ENCODE measurements at places on chromosomes 7 and 10.

DNA sequence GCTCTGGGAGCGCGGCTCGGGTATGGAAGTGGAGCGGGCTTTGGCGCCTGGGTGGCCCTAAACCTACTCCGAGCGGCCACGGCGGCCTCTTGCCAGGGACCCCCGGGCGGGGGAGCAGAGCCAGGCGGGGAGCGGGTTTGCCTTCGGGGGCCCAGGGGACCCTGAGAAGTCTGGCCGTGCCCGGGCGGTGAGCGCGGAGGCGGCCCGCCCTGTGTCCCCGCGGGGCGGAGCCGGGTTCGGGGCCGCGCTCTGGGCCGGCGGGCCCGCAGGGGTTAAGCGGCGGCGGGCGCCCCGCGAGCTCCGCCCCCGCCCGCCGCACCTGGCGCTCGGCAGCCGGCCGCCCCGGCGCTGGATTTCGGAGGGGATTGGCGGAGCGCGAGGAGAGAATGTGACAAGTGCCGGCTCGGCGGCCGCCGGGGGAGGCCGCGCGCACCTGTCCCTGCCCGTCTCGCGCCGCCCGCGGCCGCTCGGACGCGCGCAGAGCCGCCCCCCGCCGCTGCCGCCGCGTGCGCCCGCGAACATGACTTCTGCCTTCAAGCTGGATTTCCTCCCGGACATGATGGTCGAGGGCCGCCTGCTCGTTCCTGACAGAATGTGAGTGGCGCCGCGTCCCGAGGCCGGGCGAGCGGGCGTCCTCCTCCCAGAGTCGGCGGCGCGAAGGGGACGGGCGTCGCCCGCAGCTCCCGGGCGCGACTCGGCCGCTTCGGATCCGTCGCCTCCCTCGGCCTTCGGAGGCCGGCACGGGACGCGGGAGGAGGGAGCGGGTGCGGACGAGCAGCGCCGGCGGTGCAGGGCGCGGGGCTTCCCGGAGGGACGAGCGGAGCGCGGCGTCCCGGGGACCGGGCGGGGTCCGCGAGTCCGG, at the start of gene CELF2:
Gene CELF2 (plus strand): TSS at position 303 of the 862 bp plus-strand sequence. CDS start 218 bp downstream, at position 521.
- H3K4me3 ChIP-seq, result peak within 1 kb of the TSS; percentile 63
- H3K27me3 ChIP-seq, result no peaks in the 10 kb centered on the region
- peak within 1 kb of the TSS; percentile 89 for H3K27ac ChIP-seq
- peak; percentile 81 for DNase-seq

DNA sequence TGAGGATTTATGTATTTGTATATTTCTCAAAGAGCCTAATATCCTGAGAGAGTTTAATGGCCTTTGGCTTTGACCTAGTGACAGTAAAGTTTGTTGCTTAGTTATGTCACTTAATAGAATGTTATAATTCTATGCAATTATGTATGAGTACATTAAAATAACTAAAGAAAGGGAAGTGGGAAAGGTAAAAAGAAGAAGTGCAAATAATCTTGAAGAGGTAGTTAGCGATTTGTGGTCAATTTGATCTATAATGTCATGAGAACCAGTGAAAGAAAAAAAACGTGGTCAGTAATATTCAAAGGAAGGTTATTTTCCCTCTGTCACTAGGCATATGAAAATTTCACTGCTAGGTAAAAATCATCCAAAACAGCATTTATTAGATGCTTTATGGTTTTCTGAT, 143.4 kb upstream of the LSM8 start:
- no peaks in the 10 kb centered on the region for H3K27me3 ChIP-seq
- no peaks in the 10 kb centered on the region for H3K36me3 ChIP-seq
- no peak overlapping the region for H3K4me3 ChIP-seq
- no peak overlapping the region for H3K27ac ChIP-seq

GRCh38 chr10:25934621-25935139, 651 bp downstream of the MYO3A start:
- peak overlapping the region; percentile 35 for H3K4me3 ChIP-seq
- H3K4me1 ChIP-seq, result peaks cover 5% of the 10 kb centered on the region
- H3K27ac ChIP-seq, result no peak overlapping the region
- peaks cover 58% of the 10 kb centered on the region for H3K27me3 ChIP-seq
- DNase-seq, result no peak
- H3K36me3 ChIP-seq, result no peaks in the 10 kb centered on the region

GRCh38 chr10:120493411-120494312, 36.6 kb downstream of the PLPP4 start:
- no peaks in the 10 kb centered on the region for H3K36me3 ChIP-seq
- no peak overlapping the region for H3K4me3 ChIP-seq
- no peaks in the 10 kb centered on the region for H3K4me1 ChIP-seq
- no peak overlapping the region for H3K27ac ChIP-seq
- no peak for DNase-seq

- no peaks in the 10 kb centered on the region for H3K36me3 ChIP-seq
- H3K4me3 ChIP-seq, result no peak overlapping the region
- no peak for DNase-seq
- no peaks in the 10 kb centered on the region for H3K27me3 ChIP-seq
Measured at GRCh38 chr10:112810711-112811151, 139.3 kb upstream of the TCF7L2 start.

DNA sequence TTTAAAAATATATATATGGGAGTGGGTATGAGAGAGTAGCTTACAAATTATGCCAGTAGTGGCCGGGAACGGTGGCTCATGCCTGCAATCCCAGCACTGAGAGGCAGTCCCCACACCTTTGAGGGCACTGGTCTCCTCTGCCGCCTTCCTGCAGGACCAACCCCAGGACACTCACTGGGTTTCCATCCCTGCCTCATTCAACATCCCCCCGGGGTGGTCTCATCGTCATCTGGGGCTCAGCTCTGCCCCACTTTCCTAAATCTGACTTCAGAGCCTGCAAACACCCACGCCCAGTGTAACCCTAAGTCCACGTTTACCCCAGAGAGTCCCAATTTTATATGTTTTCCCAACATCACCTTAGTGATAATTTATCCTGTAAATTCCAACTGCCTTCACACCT, 96.5 kb downstream of the DIP2C start:
- peak overlapping the region; percentile 32 for H3K27ac ChIP-seq
- H3K4me3 ChIP-seq, result no peak overlapping the region
- DNase-seq, result no peak
- H3K27me3 ChIP-seq, result no peaks in the 10 kb centered on the region
- no peaks in the 10 kb centered on the region for H3K4me1 ChIP-seq

- no peak overlapping the region for H3K27ac ChIP-seq
- peaks cover 3% of the 10 kb centered on the region for H3K4me1 ChIP-seq
- DNase-seq, result no peak
- no peaks in the 10 kb centered on the region for H3K36me3 ChIP-seq
- no peaks in the 10 kb centered on the region for H3K27me3 ChIP-seq
Measured at GRCh38 chr7:149778696-149779501, 5.5 kb upstream of the ZNF467 start.

- H3K27ac ChIP-seq, result peak overlapping the region; percentile 37
- H3K27me3 ChIP-seq, result no peaks in the 10 kb centered on the region
- no peak for DNase-seq
- peaks cover 32% of the 10 kb centered on the region for H3K4me1 ChIP-seq
- no peaks in the 10 kb centered on the region for H3K36me3 ChIP-seq
- H3K4me3 ChIP-seq, result no peak overlapping the region
Measured at GRCh38 chr10:58951087-58951486, 225.4 kb upstream of the PHYHIPL start.
